Right forelimb (tissue), 1 donor: ENCODE measurements at places on chromosomes 1 and 21.

DNA sequence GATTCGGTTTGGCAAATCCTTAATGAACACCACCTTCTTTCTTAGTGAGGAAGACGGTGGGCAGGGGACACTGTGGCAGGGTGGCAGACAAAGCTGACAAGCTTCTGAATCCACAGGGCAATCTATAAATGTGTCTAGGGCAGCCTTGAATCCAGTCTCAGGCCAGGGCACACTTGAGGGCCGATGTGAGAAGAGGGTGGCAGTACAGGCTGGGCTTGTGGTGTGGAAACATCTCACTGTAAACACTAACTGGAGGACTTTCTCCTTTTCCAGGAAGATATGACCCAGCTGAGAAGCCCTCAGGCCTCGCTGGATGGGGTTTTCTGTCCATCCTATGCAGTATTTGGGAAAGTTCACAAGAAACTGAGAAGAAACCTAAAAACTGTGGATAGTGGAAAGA lies 46.5 kb downstream of the PKP1 start:
- no peak for DNase-seq

- DNase-seq: no peak
Observed at GRCh38 chr1:219581344-219581743, 31.6 kb downstream of the ZC3H11B start.

DNA sequence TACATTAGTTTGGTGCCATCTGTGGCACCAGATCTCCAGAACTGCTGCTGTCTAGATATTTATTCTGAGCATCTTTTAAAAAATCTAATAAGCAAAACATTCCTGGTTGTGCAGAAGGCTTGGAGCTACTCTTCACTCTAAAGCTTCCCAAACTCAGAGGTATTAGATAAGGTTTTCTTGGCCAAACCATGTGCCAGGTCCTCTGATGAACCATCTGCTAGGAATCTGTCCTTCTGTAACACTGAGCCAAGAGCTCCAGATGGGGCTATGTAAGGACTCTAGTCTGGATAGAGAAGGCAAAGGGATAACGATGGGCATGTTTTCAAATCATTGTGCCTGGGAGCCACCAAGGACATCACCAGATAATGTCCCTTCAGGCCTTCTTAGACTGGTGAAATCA lies 410.6 kb downstream of the NTNG1 start:
- no peak for DNase-seq

- peak; percentile 57 for DNase-seq
Observed at GRCh38 chr1:117534995-117535467, 70.8 kb upstream of the TENT5C start.

- DNase-seq: peak; percentile 40
Observed at GRCh38 chr21:46021398-46021797, 39.8 kb downstream of the COL6A1 start.

- no peak for DNase-seq
Observed at GRCh38 chr1:50930193-50930592, 29.9 kb downstream of the FAF1 start.

- no peak for DNase-seq
Observed at GRCh38 chr1:224828691-224829090, 100.8 kb upstream of the DNAH14 start.

DNA sequence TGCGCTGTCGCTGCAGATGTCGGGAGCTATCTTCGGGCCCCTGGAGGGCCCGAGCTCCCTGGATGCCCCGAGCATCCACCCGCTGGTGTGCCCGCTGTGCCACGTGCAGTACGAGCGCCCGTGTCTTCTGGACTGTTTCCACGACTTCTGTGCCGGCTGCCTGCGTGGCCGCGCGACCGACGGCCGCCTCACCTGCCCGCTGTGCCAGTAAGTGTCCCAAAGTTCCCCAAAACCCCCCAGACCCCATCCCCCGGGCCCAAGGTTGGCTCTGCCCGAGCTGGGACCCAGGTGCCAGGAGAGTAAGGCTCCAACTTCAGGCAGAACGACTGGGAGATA lies 569 bp downstream of the RNF207 start:
- DNase-seq: no peak

GRCh38 chr21:42597487-42598158 lies 55.8 kb upstream of the PDE9A start:
- DNase-seq: no peak

DNA sequence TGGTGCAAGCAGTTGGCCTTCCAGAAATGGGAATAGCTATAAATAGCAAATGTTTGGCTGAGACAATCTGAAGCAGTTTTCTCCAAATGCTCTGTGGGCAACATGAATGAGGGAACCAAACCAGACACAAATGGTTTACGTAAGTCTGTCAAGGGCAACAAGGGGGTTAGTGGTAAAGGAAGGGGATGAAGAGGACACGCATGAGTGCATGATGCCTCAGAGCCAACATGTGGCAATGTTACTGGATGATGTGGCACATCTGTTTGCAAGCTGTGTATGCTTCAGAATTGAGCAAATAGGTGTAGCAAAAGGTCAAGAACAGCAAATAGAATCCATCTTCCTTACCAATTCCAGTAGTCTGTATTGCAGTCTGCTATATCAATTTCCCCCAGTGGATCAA lies 76.3 kb upstream of the LMO4 start:
- no peak for DNase-seq

- DNase-seq: no peak
Observed at GRCh38 chr1:197391303-197392226, 123.5 kb downstream of the CRB1 start.

GRCh38 chr1:226476648-226477319 lies 68.9 kb upstream of the PARP1 start:
- no peak for DNase-seq

DNA sequence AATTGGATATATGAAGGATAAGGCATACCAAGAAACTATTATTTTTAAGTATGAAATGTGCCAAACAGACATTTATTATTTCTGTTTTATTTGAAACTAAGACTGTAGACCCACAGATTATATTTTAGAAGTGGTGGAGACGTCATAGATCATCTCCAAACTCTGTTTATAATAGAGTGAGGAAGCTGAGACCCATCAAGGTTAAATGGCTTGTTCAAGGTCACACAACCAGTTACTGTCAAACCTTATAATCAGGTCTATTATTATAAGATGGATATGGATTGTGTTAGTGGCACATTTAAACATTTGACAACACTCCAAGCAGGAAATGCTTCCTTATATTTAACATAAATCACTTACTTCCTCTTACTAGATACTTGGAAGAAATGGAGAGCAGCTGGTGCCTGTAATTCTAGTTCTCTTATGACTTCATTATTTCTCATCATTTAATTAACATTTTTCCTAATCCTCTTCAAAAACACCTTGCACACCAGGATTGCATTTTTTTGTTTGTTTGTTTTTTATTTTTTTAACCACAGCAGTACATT lies 117.0 kb downstream of the NEK7 start:
- DNase-seq: no peak

GRCh38 chr1:29782846-29783507 lies 546.7 kb downstream of the PTPRU start:
- DNase-seq: no peak

DNA sequence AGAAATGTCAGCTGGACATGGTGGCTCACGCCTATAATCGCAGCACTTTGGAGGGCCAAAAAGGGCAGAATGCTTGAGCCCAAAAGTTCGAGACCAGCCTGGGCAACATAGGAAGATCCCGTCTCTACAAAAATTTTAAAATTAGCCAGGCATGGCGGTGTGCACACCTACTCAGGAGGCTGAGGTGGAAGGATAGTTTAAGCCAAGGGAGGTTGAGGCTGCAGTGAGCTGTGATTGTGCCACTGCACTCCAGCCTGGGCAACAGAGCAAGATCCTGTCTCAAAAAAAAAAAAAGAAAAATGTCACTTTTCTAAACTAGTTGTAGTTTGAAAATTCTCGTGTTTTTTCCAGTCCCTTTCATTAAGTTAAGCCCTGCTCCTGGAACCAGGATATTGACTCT lies 9.1 kb downstream of the CLSTN1 start:
- no peak for DNase-seq

- peak; percentile 35 for DNase-seq
Observed at GRCh38 chr1:2791027-2791760, 10.3 kb downstream of the TTC34 start.

- no peak for DNase-seq
Observed at GRCh38 chr1:32910319-32910718, 9.1 kb upstream of the TMEM54 start.

DNA sequence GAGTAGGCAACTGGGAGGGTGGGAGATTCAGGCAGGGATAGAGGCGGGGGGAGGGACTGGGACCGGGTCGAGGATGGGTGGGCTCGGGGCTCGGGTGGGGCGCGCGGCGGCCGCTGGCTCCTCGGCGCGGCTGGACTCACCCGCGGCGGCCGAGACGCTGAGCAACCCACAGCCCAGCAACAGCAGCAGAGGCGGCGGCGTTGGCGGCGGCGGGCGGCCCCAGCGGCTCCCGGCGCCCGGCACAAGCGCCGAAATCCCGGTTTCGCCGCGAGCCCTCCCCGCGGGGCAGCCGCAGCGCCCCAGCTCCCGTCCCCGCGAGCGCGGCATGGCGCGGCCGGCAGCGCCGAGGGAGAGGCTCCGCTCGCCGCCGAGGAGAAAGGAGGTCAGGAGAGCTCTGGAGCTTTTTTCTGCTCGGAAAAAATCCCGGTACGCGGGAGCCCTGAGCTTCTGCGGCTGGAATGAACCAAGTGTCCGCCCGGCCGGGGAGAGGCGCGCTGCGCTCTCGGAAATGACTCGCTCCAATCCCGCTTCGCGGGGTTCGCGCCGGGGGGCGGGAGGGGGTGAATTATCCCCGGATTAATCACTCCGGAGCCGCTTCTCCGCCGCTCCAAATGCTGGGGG lies at the start of gene CSMD2:
CSMD2 (minus strand) TSS at position 460 of the 621 bp plus-strand sequence; CDS start at position 327, 133 bp downstream.
- DNase-seq: peak; percentile 60

- no peak for DNase-seq
Observed at GRCh38 chr1:151508833-151509232, 2.4 kb upstream of the CGN start.

DNA sequence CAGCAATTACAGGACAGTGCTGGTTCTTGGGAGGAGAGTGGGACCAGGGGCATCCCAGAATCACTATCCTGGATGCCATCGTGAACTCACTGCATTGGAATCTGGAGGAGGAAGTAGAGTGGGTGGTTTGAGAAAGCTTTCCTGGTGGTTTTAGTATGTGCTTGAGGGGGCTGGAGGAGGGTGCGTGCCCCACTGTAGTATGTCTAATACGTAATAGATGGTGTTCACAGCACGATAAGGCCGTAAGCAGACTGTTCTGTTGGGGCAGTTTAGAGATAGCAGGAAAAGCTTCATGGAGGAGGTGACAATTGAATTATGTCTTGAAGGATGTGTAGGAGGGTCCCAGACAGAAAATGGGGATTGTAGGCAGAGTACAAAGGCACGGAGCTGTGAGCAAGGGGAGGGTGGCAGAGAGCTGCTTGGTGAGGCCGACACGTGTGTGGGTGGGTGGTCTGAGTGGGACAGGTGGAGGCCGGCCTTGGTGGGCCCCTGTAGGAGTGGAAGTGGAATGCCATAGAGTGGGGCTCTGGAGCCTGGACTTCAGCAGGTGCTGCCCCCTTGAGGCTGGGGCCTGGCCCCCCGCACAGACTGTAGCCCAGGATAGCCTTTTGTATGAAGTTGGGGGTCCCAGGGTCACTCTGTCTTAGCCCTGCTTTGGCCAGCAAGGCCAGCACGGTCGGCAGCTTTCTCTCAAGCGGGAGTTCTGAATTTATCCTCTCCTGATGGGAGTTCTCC lies 37.0 kb downstream of the IL6R start:
- DNase-seq: no peak

- no peak for DNase-seq
Observed at GRCh38 chr1:212975111-212975918, 25.0 kb downstream of the VASH2 start.
